ENCODE measurements at places on chromosomes 2 and 18.

DNA sequence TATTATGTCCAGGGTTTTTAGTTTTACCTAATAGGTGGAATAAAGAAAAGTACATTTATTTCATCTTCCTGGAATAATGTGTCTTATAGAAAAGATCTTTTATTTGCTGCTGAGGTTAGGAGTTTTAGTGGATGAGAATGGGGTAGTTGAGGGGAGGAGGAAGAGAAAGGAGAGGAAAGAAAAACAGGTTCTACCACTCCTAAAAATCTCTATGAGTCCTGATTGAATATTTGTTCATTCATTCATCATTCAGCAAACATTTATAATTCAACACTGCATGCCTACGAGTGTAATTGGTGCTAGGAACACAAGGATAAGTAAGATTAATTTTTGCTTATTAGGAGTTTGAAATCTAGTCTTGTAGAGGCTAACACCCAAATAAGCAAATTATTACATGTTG lies 45.2 kb upstream of the SLC4A10 start:
- DNase-seq: no peak

DNA sequence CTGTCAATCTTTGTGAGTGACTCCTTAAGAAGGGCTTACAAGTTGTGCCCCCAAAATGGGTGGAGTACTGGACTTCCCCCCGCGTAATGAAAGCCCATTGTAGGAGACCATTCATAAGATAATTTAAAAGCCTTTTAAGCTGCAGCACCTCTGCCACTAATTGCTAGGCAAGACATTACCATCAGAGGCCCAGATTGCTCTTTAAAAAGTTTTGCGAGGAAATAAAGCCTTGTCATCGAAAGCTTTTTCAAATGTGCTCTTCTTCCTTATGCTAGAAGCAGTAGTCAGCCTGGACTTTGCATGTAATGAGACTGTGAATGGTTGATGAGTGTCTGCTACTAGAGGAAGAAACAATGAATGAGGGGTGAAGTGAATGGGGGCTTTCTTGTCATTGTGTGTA lies 345.3 kb upstream of the CDH2 start:
- DNase-seq: no peak

DNA sequence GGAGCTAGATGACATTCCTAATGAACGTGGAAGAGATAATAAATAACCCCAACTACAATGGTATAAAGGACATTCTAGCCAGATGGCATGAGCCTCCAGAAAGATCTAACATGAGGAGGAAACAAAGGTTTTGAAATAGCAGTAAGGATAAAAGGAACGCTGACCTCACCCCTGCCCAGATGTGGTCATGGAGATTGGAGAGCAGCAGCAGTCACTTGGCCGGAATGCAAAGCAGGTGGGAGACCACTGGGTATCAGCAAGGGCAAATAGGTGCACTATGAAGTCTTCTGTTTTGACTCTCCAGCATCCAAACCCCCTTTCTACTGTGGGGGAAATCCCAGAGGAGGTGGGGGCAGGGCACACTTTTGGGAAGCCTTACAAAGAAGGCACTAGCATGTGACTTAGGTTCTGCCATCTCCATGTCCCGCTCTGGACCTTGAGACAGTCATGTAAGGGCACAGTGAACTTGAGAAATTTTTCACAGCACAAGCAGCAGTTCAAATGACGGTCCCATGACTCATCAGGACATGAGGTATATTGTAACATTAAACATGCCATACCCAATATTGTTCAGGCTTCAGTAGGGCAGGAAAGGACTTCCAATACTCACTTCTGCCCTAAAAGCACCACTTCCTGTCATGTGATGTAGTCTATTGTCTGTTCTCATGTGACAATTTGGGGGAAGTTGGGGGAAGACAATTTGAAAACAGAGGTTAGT lies 55.2 kb downstream of the METTL4 start:
- DNase-seq: peak; percentile 88

- peak; percentile 59 for DNase-seq
These were observed 75.8 kb downstream of the ACTR3 start for GRCh38 chr2:113965644-113966043.

DNA sequence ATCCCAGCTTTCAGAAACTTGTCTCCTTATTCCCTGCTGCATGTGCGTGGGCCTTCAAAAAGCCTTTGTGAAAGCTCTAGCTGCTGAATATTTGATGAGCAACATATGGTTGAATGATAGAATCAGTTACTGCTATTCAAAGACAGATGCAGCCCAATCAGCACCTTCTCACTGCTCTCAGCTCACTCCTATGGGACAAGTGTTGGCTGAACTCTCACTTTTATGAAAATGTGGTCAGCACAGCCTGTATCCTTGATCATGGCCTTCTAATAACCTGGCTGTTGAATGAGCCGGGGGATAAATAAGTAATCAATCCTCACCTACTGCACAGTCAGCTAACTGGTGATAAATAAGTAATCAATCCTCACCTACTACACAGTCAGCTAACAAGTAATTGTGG lies 103.2 kb downstream of the PIEZO2 start:
- DNase-seq: no peak

DNA sequence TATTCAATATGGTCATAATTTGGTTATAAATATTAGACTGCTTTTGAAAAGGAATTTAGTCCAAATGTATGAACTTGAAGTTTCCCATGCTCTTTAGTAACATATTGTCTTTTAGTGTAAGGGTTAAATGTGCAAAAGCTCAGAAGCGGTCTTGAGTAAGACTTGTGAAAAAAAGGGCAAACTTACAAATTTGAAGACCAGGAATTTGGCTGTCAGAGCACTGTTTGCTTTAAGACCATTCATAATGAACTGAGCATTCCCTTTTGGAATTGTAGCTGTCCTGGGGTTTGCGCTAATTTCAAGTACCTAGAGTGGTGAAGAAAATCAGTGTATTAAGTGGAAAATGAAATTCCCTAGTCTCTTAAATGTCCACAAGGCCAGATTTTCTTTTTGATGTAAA lies 6.9 kb upstream of the ZEB2 start:
- no peak for DNase-seq

DNA sequence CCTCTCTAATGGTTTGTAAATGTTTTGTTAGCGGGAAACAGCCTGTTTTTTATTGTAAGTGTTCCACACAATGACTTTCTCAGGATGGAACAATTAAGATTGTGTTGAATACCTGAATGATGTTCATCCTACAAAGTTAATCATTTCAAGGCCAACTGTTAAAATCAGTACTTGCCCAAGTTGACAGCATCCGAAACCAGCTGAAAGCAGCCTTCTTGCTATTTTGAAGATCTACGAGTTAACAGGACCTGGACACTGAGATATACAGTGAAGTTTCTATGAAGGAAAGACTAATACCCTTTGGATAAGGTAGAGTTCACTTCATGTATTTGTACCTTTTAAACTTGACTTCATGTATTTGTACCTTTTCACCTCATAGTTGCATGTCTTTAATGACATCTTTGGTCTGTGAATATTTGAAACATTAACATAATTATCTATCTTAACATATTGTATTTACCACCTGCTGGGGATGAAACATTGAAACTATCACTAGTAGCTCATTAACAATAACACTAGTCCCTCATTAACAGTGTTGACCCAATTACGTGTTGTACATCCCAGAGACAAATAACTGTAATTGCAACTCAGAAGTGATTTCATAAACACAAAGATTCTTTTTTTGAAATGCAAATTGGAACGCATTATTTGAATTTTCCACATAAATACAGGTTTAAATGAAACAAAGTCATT lies 556.0 kb upstream of the MEX3C start:
- no peak for DNase-seq

DNA sequence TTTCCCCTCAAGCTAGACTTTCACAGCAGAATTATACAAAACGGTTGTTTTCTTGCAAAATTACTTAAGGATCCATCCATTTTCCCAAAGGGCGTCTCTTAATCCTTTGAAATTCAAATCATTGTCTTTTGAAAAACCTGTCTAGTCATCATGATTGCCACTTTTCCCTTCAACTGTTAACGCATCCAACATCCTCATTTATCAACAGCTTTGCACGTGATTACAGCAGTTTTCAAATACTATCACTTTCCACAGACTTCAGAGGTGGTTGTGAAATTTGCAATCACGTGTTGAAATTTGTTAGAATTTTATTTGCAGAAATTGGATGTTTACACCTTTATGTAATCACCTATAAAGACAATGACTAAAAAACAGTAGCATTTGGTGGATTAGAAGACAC lies 304.4 kb upstream of the SLC39A10 start:
- DNase-seq: no peak

DNA sequence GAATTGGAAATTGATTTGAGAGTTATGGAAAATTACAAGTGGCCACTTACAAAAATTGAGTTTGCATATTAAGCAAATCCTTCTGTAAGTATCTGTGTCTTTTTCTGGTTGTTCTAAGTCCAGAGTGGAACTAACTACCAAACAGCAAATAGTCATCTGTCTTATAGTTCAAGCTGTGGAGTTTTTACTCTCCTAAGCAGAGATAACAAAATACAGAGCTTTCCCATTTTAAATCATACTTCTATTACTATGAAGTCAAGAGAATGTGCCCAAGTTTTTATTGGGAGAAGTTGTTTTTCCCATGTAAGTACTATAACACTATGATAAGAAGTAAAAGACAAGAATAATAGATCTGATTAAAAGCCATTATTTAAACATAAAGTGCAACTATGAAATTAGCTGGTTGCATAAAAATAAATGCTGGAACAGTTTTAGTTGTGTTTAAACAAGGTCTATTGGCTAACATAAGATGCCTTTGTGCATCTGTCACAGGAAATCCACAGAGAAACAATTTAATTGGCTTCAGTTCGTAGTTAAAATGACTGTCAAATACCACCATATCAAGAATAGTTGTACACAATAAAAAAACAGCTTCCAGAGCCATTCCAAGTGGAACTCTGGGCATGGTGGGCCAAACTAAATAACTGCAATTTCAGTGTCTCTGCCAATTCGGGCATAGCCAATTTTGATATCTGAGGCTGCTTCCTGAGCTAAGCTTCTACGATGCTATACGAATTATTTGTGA lies 1467.4 kb upstream of the NXPH2 start:
- no peak for DNase-seq

DNA sequence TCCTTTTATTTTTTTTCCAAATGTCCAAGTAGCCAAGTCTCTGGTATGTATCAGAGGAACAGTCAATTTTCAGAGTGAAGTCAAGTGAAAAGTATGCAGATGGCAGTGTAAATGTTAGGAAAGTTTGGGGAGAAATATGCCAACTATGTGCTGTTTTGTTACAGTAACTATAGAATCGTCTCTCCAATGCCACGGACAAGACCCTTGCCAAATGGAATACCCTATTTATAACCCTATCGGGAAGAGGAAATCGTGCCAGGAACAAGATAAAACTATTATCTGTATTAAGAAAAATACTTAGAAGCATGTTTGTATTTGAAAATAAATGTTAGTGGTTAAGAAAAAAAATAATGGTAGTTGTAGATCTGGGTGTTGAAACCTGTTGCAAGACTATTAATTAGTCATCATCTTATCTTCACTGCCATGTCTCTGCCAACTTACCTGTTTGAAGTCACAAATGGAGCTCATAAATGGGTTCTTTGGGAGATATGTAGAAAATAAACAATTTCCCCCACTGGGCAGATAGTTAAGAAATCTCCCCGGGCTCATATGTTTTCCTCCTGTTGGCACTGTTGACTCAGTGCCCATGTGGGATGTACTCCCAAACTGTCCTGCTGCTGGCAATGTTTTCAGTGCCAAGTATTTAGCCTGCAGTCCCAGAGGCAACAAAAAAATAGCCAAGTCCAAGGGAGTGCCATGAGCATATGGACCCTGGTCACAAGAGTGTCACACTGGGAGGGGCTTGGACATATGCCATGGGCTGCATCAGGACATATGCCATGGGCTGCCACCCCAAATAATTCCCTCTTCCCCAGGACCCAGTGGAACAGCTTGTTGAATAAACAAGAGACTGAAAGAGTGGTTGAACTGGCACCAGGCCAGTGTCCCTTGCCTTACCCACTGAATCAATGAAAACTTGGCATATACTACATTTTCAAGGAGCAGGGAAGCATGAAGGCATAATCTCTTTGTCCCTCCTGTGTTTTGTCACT lies 366.9 kb downstream of the OSR1 start:
- DNase-seq: peak; percentile 41

DNA sequence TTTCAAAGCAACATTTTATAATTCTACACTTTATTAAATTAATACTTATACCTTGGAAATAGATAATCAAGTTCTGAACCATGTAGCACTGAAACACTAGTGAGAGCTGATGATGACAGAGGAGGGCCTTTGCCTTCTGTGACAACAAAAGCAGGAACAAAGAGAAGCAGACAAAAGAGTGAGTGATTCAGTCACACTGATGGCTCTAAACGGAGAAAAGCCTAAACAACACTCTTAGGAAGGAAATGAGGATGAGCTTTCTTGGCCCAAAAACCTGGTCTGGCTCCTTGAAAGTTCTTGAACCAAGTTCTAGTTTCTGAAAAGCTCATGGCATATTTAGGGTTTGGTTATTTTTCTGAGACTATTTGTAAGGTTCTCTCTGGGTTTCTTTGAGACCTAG lies 271.9 kb downstream of the DPP10 start:
- no peak for DNase-seq

DNA sequence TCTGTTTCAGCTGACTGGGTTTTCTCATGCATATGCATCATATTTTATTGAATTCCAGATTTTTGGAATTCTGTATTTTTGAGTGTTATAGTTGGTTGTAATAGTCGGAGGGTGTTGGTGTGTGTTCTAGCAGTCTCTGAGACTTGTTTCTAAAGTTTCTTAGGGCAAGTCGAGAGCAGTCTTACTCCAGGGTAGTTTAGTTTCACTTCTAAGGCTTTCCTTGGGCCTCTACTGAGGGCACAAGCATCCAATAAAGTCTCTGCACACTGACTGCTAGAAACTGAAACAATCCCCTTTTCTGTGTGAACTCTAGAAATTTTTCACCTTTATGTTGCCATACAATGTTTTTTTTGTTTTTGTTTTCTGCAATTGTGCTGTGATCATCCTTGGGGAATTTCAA lies 663.7 kb upstream of the LRATD1 start:
- no peak for DNase-seq

DNA sequence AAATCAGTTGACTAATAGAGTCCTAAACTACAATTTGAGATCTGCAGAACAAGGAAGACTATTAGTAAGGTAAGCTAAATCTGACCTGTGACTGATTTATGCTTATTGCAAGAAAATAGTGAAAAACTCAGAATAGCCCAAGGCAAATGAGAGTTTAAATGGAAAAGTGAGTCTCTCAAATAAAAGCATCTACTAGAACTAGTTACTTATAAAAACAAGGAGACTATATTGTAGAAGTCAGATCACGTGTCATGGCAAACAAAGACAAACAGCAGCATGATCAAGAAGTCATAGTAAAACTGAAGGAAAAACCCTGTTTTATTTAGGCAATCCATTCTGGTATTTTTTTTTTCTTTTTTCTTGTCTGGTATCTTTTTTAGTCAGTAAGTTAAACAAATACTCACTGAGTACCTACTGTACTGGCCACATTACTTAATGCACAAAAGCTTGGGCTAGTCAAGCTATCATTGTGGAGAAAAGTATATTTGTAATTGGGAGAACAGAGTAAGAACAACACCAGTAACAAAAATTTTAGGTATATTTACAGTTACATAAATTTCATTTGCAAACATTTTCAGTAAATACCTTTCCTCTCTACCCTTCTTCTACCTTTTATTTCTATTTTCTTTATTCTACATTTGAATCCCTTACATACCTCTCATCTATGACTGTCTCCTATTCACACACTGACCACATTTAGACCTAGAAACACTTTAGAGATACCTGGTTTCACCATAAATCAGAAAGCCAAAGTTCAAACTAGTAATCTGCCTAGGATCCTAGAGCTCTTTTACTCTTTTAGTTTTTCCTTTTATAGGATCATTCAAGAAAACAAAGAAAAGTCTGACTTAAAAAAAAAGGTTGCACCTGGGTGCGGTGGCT lies 23.7 kb downstream of the CCDC88A start:
- DNase-seq: no peak

Data from dermis microvascular lymphatic vessel endothelial cell (primary cell).